Stimulated activated CD4-positive, alpha-beta T cell treated with anti-CD3 and anti-CD28 coated beads, Interleukin-1b, Interleukin-23, amount 100 ng/mL, for 1 hour (primary cell): ENCODE measurements at places on chromosomes 13 and 19.

- no peak for DNase-seq
Observed at GRCh38 chr19:45790942-45791341, 1.7 kb downstream of the DMWD start.

DNA sequence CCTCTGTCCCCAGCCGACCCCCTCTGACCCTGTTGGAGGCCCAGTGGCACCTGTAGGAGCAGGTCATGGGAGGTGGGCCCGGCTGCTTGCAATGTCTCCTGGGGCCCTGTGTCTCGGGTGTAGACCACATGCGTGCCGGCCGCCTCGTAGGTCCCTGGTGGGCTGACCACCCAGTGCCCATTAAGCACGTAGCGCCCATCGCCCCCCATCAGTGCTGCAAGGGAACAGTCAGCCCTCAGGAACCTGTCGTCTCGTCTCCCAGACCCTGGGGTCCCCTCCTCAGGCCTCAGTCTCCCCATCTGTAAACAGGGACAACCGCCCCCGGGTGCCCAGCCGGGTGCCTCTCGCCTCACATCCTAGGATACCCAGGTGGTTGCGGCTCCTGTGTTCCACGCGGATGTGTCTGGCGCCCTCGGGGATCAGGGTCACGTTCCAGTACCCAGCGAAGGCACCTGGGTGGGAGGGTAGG is 5.6 kb downstream of the ADAMTSL5 start:
- DNase-seq = no peak

DNA sequence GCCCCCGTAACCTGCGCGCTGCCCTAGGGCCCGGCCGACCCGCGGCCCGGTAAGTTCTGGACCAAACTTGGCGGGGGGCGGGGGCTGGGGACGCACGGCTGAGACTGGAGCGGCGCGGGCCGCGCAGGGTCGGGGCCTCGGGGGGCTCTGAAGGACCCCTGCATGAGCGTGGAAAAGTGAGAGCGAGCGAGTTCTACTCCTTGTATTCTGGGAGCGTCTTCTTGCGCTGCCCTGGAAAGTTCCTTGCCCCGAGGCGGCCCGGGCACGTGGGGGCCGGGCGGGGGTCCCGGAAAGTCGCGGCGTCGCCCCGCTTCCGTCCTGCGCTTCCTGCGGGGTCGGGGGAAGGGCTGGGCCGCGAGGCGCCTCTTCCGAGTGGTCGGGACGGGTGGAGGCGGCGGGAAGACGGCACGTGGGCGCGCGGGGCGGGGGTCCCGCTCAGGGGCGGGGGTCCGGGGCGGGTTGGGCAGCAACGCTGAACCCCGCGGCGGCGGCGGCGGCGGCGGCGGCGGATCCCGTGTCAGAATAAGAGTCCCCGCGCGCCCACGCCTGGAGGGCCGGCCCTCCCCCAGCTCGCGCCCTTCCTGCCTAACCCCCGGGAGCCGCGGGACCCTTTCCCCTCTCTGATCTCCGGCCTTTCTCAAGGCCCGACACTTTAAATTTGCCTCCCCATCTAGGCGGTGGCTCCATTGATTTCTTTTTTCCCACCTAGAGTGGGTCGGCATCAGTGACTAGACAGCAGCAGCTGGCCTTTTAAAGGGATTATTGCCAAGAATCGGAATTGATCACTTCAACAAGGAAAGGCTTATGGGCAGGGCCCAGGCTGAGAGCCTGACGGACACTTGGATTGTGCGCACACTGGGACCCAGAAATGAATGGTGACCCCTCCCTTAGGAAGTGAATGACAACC is 749 bp downstream of the GATAD2A start:
- DNase-seq = no peak

- peak; percentile 44 for DNase-seq
Observed at GRCh38 chr19:9205501-9206113, 13.8 kb downstream of the OR7D4 start.

DNA sequence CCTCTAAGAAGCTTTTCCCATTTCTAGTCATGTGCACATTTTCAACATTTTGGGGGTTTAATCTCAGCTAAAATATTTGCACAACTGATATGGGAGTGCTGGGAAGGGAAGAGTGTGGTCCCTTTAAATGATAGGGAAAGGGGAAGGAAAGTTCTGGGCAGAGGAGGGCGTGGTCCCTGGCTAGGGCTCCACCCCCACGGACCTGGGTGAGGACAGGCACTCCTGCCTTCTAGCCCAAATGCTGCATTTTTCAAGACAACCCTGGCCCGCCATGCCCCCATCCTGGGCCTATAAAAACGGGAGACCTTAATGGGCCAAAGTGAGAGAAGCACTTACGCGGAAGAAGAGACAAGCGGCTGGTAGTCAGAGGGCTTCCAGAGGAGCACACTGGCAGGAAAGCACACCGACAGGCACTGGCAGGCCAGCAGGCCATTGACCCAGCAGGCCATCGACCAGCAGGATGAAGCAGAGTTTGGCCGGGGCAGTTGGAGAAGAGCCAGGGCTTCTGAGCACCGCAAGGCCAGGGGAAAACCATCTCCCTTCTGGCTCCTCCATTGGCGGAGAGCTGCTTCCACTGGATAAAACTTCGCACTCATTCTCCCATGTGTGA is 266.7 kb downstream of the SPRY2 start:
- no peak for DNase-seq

GRCh38 chr19:1455336-1456120 is 5.6 kb downstream of the APC2 start:
- no peak for DNase-seq

GRCh38 chr13:69704311-69704710 is 403.3 kb upstream of the ATXN8OS start:
- DNase-seq = no peak

DNA sequence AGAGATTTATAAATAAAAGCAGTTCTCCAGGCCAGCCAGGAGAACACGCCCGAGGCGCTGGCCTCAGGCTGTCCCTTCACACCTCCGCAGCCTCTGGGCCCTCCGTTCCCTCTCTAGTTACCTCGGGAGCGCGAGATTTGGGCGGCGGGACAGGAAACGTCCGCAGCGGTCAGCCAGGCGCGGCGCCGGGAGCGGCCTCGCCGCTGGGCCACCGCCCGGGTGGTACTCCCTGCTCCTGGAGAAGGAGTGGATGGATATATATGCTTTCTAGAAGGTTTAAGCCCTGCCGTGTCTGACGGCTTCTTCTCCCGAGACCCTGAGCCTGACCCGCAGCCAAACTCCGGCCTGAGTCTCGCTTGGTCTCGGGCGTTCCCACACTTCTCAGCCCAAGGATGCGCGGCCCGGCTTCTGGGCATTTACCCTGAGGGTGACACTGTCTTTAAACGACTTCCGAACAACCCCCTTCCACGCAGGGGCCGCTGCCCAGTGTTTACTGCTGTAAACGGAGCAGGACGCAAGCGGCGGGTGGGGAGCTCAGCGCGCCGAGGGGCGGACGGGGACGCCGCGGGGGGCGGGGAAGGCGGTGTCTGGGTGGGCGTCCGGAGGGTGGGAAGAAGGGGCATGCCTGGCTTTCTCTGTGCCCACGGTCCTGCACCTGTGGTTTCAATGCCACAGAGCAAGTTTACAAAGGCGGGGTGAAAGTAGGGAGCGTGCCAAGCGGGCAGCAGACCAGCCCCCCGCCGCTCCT is 2.0 kb upstream of the ZIC2 start:
- DNase-seq = no peak

DNA sequence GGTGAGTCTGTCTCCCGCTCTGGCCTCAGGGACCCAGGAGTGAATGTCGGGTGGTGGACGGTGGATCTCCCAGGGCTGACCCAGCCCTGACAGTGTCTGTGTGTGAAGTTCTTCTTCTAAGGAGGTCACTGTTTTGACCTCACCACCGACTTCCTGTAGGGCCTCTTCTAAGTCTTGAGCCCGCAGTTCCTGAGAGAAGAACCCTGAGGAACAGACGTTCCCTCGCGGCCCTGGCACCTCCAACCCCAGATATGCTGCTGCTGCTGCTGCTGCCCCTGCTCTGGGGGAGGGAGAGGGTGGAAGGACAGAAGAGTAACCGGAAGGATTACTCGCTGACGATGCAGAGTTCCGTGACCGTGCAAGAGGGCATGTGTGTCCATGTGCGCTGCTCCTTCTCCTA is at the start of gene SIGLEC7:
Gene SIGLEC7, plus strand, starts transcription at position 183 of the 400 bp plus-strand sequence. Its CDS starts 69 bp downstream, at position 252.
- no peak for DNase-seq

GRCh38 chr19:35442091-35442490 is 6.0 kb upstream of the FFAR2 start:
- no peak for DNase-seq

DNA sequence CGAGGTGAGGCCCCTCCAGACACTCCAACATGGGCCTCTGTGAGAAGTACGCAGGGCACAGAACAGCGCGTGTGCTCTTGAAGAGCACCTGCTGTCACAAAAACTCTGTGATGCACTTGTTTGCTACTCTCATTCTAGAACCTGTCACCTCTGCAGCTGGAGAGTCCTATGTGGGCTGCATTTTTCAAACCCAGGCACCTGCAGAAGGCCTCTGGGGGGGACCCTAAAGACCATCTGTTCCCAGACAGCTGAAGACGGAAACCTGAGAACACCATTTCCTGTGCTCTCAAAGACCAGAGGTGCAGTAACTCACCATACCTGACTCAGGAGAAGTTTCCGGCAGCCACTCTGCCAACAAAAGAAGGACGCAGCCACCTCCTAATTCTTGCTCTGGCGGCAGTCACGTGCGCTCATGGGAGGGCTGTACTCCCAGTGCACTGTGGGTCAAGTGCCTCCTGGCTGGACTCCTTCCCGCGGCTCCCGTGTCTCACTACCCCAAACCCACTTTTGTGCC is 28.1 kb downstream of the RANBP3 start:
- DNase-seq = no peak

GRCh38 chr13:21674490-21675009 is 3.7 kb downstream of the FGF9 start:
- no peak for DNase-seq

GRCh38 chr13:41652735-41653361 is 195.5 kb downstream of the RGCC start:
- no peak for DNase-seq
